Activated CD8-positive, alpha-beta memory T cell treated with anti-CD3 and anti-CD28 coated beads, Interleukin-2, amount 50 U/mL, for 48 hours (primary cell): ENCODE measurements at places on chromosomes 4 and X.
A peak's percentile ranks its signal among the peaks of the same experiment; 100 is the strongest.

DNA sequence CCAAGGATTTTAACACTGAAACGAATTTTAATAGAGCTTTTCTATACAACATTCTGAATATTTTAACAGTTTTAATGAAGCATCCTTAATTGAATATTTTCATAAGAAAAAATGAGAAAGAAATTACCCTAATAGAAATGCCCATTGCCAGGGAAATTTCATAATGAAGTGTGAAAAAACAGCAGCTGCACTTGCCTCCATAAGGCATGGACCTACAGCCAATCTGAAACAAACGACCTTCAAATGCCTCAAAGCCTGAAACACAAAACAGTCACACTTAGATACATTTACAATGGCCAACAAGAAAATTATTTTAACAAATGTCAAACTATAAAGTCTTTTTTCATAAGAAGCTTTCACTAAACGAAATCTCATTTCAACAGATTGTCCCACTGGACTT is 74.4 kb downstream of the SLC9B1 start:
- DNase-seq: no peak

DNA sequence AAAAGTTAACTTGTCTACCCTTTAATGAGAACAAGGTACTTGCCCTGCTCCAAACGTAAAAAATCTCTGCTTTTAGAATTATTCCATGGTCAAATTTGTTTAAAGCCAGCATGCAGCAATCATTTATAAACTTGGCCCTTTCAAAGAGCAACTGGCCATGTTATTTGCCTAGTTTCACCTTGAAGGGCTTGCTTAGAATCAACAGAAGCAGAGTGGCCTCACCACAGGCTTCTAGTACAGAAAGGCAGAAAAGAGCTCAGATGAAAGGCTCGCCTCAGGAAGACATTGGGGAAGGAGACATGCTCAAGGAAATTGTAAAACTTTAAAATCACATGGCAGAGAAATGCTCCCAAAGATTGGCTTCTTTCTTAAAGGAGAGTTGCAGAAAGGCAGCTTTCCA is 53.8 kb upstream of the USP26 start:
- DNase-seq: no peak

DNA sequence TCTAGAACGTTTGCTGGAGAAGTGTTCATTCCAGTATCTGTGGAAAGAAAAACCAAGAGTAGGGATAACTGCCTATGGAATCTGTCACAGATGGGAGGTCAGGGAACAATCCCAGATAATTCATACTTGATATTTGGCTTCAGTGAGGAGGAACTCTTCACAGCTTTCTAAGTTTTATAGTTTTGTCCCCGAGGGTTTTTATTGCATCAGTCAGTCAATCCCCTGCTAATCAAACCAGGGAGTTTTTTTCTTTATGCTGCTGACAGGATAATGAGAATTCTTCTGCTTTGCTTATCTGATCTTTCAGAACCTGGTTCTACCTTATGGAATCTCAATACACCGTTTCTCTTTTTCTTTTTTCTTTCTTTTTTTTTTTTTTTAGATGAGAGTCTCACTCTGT is 633 bp upstream of the TRIML2 start:
- DNase-seq: no peak

- DNase-seq: no peak
These were observed 174.5 kb upstream of the MXRA5 start for GRCh38 chrX:3520982-3521381.

GRCh38 chr4:82761229-82761628 is 37.4 kb downstream of the SCD5 start:
- no peak for DNase-seq

DNA sequence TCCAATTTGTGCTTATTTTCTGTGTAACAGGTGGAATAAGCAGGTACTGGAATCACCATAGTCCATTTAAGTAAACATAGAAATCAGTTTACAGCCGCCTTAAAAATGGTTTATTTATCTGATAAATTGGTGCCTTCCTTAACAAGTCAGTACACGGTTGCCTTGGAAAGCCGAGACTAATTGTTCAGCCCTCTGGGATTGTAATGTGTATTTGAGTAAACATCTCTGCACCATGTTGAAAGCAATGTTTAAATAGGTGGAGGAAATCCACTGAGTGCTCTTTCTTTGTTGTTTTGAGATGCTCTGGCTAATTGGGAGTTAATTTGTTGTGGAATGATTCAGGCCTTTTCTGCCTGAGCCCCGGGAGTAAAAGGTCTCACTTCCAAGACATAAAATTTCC is 45.7 kb upstream of the ADRA2C start:
- no peak for DNase-seq

GRCh38 chrX:2135421-2135820 is 365.4 kb downstream of the DHRSX start:
- DNase-seq: no peak

GRCh38 chr4:156242390-156242789 is 288.7 kb upstream of the CTSO start:
- DNase-seq: no peak

GRCh38 chr4:72569719-72570235 is 756 bp upstream of the ADAMTS3 start:
- no peak for DNase-seq

DNA sequence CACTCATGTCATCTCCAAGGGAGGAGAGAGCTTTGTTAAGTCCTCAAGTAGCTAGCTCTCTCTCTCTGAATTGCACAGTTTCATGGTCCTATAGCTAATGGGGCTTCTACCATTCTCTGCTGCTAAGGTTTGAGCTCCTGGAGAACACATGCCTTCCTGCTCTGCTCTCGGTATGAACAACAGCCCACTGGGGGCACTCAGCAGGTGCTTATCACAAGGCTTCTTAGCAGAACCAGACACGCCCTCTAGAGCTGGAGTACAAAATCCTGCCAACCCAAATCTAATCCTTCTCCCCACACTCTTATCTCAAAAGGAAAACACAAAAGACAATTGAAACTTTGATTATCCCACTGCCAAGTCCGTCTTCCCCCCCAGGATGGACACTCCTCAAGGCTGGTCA is 176.5 kb downstream of the HS3ST1 start:
- DNase-seq: no peak

DNA sequence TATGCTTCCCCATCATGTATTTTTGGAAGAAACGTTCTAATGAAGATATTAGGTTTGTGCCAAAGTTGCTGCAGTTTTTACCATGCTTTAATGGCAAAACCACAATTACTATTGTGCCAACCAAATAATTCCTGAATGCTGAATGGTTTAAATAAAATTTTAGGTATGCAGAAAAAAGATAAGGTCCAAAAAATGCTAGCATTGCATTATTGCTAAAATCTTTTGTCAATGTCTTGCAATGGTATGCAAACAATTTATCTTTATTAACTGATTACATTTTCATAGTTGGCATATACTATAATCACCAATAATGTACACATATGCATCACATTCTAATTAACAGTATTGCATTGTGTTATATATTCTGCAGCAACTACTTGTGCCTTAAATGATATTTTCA is 1657.4 kb upstream of the IGFBP7 start:
- DNase-seq: no peak

DNA sequence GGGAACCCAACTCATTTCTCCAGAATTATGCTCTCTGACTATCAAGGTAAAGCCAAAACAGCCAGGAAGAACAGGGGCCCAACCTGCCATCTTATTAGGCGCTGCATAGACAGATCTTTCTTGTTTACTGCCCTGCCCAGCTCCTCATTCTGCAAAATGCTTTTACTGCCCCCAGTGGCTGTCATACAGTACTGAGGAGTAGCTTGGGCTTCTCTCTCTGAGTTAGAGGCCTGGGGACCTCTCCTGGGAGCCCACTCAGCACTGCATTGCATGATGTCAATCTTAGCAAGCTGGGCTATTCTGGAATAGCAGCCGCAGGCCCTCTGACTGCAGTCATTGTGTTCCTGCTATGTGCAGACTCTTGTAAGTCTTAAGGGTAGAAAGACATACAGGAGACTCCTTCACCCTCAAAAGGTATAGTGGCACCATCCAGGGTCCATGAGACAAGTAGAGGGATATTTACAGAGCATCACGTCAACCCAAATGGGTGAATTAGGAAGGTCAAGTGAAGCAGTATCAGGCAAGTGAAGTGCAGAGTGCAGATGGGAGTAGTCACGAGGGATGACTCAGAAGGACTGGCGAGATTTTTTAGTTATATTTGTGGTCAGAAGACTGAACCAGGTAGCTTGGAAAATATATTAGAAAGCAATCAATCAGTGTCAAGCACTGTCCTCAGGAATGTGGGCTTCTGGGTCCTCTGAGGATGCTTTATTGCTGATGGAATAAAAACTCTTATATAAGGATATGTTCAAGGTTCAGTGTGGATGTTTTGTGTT is 294.1 kb upstream of the SFRP2 start:
- DNase-seq: no peak

- DNase-seq: no peak
These were observed 51.0 kb downstream of the AGA start for GRCh38 chr4:177391287-177391686.

GRCh38 chr4:139191373-139191772 is 14.4 kb upstream of the ELF2 start:
- no peak for DNase-seq

- DNase-seq: no peak
These were observed 10.9 kb downstream of the MTMR1 start for GRCh38 chrX:150704030-150704613.

DNA sequence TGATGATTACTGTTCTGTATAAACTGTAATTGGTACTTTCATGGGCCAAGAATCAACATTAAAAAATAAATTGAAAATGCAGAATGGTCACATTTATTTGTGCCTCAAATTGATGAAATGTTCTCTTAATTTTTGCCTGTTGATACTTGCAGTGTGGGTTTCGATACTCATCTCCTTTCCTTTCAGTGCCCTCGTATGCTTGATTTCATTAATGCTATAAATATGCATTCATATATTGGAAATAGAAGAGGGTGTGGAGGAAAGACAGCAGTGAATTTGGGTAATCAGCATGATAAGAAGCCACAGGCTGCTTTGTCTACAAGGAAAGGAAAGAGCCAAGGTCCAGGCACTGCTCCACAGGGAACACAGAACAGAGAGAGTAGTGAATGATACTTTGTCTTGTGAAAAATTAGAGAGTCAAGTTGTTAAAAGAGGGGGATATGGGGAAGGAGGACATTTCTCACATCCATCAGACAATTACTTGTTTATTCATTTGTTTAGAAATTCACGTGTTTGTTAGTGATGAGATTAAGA is 1.0 kb upstream of the DDX60 start:
- DNase-seq: no peak

DNA sequence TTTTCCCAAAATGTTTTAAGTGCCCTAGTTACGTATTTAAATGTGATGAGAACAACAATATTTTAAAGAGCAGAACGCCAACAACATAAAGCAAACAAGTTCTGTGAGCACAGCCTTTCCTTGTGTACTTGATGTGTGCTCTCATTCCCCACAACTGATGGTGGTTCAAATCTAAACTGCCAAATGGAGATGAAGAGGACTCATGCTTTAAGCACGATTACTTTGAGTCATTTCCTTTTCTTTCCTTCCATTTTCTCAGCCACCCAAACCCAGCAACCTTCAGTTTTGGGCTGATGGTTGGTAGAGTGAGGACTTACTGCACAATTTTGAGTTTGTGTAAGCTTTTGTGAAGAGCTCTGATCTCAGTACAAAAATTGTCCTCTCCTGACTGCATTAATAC is 1.7 kb downstream of the NSD2 start:
- no peak for DNase-seq

GRCh38 chrX:11528623-11529022 is 137.1 kb downstream of the ARHGAP6 start:
- no peak for DNase-seq

- no peak for DNase-seq
These were observed 9.1 kb downstream of the SOX3 start for GRCh38 chrX:140495739-140496138.

DNA sequence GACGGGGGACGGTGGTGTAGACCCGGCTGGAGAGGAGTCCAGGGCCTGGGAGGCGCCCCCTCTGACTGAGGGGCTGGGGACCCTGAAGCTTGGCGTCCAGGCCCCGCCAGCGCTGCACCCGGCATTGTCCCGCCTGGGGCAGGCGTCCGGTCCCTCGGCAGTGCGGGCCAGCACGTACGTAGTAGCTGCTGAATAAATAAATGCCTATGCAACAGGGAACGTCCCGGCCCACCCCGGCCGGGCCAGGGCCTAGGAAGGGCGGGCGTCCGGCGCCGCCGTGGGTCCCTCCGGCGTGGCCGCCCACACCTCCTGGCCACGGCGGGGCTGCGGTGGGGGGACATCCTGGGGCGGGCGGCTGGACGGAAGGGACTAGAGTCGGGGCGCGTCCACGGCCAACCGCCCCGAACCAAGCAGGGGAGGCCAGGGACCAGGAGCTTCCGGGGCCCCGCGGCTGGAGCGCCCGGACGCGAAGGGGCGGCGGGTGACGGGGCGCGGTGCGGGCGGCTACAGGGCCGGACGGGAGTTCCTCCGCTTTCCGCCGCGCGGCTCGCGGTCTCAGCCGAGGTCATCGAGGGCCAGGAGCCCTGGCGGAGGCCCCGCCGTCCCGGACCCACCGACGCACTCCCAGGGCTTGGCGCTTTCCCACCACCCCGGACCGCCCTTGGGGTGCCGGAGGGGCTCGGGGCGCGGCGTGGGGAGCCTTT is 886 bp upstream of the WWC2 start:
- DNase-seq: peak; percentile 59

DNA sequence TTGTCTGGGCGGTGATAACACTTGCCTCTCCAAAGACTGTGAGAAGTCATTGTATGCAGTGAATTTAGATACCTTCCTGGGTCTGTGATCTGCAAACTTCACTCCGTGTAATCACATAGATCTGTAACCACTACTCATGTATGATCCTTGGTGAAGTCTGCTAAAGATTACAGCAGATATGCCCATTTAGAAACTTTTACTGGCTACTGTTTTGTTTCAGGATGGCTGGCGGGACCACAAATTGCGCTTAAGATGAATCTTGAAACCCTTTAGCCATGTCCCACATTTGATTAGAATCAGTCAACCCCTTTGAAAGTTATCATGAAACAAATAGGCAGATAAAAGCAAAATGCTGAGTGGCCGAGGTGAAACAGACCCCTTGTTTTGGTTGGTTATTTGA is 126.5 kb upstream of the SCML1 start:
- no peak for DNase-seq

GRCh38 chrX:104392350-104392749 is 137.6 kb upstream of the ESX1 start:
- DNase-seq: no peak

DNA sequence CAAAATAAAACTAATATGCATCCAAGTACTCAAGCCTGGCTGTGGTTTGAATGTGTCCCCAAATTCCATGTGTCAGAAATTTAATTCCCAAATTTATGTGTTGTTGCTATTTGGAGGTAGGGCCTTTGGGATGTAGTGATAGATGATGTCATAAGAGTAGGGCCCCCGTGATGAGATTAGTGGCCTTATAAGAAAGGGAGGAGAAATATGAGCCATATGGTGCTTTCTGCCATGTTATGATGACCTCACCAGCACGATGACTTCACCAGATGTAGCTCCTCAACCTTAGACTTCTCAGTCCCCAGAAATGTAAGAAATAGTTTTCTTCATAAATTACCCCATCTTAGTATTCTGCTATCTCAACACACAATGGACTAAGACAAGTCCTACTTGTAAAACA is 2264.0 kb downstream of the ARAP2 start:
- DNase-seq: no peak
